ENCODE measurements at places on chromosomes 13 and 19. TPM values are rescaled to one million over a fixed set of nuclear protein-coding genes. Genes with fewer than 3 reads are reported as not detected.

PALM3 gene
- not detected for total RNA-seq

RDH8 gene
- total RNA-seq = not detected

- no peak for DNase-seq
These were observed 34.1 kb upstream of the KLF12 start for GRCh38 chr13:74168263-74168675.

DNA sequence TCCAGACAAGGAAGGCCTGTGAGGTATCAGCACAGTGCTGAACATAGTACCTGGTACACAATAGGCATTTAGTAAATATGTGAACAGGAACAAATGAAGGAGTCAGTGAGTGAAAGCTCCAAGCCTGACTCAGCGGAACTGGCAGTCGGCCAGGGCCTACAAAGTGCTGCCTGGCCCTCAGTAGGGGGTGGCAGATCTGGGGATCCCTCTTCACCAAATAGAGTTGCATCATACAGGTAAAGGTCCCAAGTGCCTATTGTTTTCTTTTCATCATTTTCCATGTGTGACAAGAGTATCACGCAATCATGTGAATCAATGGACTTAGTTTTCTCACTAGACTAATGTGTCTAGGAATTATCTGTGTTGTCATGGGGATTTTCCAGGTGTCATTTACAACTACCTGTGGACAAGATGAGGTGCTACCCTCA, 9.2 kb downstream of the CYP2B6 start:
- peak; percentile 87 for DNase-seq

DNA sequence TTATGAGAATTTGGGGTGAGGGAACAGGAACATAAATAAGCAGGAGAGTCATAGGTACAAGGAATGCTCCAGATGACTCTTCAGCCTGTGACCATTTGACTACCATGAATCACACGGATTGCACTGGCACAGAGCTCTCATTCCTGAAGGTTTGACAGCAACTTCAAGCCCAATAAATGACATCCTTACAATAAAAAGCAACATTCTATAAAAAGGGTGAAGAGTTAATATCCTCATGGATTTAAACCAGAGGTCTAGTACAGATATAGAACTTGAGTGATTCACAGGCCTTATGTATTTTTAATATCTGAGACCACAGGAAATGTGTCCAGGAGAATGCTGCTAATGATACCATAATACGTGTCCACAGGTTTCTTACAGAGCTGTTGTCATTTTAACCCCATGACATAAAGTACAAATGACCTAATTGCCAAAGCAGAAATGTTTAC, 158.1 kb downstream of the IRS2 start:
- DNase-seq = peak; percentile 51
